Fibroblast of skin of left quadriceps (primary cell): ENCODE measurements at places on chromosomes 1 and 21.

DNA sequence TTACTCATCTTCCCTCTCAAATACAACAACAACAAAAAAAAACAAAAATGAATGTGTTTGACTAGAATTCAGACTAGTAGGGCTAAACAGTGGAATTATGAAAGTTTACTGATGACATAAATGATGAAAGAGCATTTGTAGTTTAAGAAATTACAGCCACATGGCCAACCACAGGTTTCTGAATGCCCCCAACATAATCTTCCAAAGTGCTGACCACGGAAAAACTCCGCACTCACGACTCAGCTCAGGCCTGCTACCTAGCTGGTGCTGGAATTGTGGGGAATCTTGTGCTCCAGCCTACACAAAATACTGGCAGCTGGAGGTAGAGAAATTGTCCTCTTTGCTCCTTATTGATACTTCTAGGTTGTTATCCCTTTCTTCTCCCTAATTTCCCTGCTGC is 23.6 kb upstream of the TBX15 start:
- no peak for DNase-seq

DNA sequence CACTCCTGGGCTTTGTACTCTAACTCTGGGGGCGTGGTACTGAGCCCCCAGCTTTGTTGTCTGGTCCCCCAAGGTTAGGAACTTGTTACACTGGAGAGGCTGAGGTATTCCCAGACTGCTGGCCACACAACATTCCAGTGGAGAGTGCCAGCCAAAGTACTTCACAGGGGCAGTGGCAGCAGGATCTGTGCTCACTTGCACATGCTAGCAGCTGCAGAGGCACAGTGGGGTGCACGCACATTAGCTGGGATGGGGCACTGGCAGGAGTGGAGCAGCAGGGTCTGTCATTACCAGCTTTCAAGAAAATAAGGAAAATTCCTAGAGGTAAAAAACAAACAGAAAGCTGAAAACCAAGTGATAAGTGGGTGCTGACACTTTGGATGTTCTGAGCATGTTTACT is 31.0 kb downstream of the ZNF691 start:
- DNase-seq, result no peak

- no peak for DNase-seq
Measured at GRCh38 chr1:220875260-220875659, 4.0 kb upstream of the HLX start.

GRCh38 chr1:23591460-23592208 is 32.3 kb upstream of the ID3 start:
- no peak for DNase-seq

- no peak for DNase-seq
Measured at GRCh38 chr1:55124470-55124869, 85.1 kb downstream of the PCSK9 start.

DNA sequence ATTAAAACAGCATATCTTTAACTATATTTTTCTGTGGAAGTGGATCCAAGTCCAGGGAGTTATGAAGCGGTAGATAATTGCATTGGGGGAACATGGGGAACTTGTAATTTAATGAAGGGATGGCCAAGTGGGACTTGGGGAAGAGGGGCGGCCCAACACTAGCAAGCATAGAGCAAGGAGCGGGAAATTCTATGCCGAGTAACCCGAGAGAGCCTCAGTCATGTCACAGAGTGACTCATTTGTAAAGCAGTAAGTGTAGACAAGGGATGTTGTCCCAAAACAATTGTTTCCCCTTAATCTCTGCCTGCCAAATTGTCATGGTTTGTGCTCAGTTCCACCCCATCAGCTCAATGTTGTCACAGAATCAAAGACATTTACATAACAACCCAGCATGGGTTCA is 620.1 kb downstream of the AJAP1 start:
- DNase-seq, result no peak

- DNase-seq, result no peak
Measured at GRCh38 chr1:211336161-211336560, 9.5 kb downstream of the TRAF5 start.

GRCh38 chr1:156154317-156154749 is 948 bp downstream of the SEMA4A start:
- no peak for DNase-seq

- DNase-seq, result no peak
Measured at GRCh38 chr21:27569831-27570230, 602.9 kb upstream of the ADAMTS5 start.

DNA sequence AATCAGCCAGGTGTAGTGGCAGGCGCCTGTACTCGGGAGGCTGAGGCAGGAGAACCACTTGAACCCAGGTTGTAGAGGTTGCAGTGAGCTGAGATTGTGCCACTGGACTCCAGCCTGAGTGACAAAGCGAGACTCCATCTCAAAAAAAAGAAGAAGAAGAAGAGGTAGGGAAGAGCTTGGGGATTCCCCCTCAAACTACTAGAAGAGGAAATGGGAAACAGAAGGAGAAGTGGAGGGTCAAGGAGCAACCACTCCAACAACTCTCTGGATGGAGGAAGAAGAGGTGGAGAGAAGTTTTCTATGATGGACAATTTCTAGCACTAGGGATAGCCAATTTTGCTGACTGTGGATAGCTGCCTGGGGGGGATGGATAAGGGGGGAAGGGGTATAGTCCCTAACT is 14.9 kb upstream of the SLAMF9 start:
- DNase-seq, result no peak

- no peak for DNase-seq
Measured at GRCh38 chr1:23185381-23185780, 16.7 kb upstream of the LUZP1 start.

DNA sequence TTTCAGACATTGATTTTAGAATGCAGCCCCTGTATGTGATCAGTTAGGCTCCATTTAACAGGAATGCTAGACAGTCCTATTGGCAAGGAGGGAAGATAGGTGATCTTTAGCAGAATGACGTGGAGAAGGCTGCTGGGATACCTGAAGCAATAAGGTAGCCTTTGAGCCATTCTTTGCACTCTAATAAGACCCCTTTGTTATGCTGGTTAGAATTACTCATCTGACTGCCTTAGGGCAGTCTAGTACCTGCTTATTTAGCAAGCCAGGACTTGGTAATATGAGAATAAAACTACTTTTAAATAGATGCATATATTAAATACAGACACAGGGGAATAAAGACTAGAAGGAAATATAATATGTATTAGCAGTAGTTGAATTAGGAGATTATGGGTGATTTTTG is 29.1 kb downstream of the NGF start:
- no peak for DNase-seq

DNA sequence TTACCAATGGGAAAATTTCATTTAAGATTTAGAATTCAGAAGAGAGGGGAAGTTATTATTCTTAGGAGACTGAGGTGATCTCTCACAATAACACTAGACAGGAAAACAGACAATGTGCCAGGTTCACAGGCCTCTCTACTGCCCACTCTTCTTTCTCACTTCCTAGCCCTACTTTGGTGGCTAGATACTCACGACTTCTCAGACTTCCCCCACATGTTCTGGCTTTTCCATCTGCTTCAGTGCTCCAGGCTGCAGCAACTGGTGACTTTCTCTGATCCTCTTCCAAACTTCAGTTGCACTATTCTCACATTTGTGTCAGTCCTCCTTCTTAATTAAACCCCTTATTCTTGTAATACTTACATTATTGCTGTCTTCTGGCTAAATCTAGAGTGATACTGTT is 208.7 kb upstream of the KCTD3 start:
- DNase-seq, result no peak

DNA sequence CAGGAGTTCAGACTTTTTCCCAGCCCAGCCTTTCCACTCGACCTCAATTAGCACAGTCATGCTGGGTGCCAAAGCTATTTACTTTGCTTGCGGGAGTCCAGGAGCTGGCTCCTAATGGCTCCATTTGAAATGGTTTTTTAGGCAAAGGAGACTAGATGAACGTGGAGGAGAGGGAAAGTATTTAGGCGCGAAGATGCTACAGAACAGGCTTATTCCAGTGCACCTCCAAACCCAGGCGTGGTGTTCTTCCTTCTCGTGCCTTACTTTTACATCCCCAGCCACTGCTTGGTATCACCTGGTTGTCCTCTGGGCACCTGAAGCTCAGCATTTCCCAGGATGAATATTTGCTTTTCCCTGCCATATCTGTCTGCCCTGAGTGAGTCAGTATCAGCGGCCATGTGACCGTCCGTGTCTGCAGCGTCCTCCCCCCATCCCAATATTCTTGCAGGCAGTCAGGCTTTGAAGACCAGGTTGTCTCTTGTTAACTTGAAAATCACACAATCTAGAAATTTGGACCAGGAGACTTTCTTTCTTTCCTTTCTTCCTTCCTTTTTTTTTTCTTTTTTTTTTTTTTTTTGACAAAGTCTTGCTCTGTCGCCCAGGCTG is 198.5 kb downstream of the DYRK1A start:
- DNase-seq, result no peak

- DNase-seq, result no peak
Measured at GRCh38 chr1:205690122-205690756, 9.9 kb upstream of the SLC45A3 start.
